ENCODE measurements at places on chromosomes 3 and 15. TPM values are rescaled to one million over a fixed set of nuclear protein-coding genes. Genes with fewer than 3 reads are reported as not detected.

DNA sequence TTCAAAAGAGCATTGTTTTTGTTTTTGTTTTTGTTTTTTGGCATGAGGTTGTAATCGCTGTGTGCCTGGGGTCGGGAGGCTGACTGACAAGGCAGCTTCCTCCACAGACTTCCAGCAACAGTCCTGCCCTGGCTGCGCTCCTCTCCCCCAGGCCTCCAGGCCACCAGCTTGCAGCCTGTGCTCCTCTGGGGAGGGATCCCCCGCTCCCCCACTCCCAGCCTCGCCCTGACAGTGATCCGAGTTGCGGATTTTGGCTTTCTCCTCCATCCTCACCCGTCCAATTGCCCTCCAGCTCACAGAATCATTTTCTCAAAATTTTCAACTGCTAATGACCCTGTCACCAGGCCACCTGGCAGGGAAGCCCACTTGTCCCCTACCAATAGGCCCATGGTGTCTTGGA, 36.5 kb upstream of the PCSK6 start:
- H3K27me3 ChIP-seq: no peaks in the 10 kb centered on the region
- no peak for DNase-seq
- no peak overlapping the region for H3K4me3 ChIP-seq
- no peak overlapping the region for H3K27ac ChIP-seq
- H3K4me1 ChIP-seq: peaks cover 20% of the 10 kb centered on the region
- H3K36me3 ChIP-seq: no peaks in the 10 kb centered on the region

DNA sequence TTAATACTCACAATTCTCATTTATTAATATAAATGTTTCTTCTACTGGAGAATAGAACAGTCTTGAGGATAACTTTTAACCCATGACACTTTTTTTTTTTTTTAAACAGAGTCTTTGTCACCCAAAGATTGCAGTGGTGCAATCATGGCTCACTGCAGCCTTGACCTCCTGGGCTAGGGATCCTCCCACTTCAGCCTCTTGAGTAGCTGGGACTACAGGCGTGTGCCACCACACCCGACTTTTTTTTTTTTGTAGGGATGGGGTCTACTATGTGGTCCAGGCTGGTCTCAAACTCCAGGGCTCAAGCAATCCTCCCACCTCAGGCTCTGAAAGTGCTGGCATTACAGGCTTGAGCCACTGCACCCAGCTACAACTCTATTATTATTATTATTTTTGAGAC, 34.5 kb downstream of the PIK3CB start:
- no peak overlapping the region for H3K27ac ChIP-seq
- no peak for DNase-seq
- H3K4me3 ChIP-seq: no peak overlapping the region
- H3K4me1 ChIP-seq: peaks cover 6% of the 10 kb centered on the region
- no peaks in the 10 kb centered on the region for H3K27me3 ChIP-seq
- H3K36me3 ChIP-seq: no peaks in the 10 kb centered on the region

DNA sequence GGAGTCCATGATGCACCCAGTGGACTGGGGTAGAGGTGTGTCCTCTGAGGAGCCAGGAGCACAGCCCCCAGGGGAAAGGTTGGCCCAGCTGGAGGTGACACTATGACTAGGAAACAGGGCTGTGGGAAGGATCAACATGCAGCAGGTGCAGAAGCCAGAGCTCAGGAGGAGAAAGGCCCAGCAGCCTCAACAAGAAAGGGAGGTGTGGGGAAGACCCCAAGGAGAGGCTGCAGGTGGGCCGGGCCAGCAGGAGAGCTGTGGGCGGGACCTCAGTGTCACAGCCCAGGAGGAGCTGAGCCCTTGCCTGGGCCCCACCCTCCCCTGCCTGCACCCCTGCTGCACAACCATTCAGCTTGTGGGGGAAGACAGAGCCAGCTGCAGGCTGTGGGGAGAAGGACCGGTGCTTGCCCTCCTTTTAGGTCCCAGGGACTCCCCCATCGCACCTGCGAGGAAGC, 18.4 kb upstream of the KLF13 start:
- no peak for DNase-seq
- no peak overlapping the region for H3K27ac ChIP-seq
- H3K27me3 ChIP-seq: no peaks in the 10 kb centered on the region
- no peak overlapping the region for H3K4me3 ChIP-seq

DNA sequence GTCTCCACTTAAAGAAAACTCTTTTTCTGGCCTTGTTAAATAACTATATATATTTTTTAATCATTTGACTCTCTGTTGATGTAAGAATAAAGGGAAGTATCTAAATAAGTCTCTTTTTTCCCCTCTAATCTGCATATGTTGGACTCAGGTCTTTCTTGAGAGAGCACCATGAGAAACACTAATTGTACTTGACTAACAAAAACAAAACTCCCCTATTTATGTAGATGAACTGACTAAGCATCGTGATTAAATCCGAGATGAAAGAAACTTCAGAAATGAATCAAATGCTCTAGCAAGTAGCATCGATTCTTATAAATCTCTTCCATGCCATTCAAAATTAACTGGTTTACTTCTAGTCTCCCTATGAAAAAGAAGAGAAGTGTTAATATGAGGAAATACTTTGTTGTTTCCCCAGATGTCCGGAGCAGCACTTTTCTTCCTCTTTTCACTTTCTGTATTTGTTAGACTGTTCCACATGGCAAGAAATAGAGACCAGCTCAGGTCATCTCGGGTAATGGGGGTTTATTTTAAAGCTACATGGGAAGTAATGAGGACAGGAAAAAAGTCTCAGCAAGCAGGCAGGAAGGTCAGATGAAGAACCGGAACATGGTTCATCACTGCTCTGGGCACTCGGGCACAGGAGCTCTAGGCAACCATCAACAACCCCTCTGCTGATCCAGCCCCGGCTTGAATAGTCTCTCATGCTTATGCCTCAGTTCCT, 288.3 kb downstream of the CNTN6 start:
- no peak overlapping the region for H3K4me3 ChIP-seq
- no peaks in the 10 kb centered on the region for H3K27me3 ChIP-seq
- no peak overlapping the region for H3K27ac ChIP-seq
- H3K4me1 ChIP-seq: no peaks in the 10 kb centered on the region
- H3K36me3 ChIP-seq: no peaks in the 10 kb centered on the region

DNA sequence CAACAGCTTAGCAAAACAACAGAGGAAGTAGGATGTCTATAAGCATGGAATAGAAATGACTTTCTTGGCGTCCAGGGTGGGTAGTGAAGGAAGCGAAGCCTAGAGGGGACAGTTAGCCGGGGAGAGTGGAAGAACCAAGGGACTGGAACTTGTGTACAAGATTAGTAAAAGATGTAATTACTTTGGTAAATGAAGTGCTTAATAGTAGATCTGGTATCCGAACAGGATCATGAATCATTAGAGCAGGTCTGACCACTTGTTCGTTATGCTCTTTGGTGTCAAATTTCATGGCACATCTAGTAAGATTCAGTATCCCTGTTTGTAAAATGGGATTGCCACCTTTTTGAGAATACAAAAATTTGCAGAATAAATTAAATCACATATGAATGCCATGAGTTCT, 112.5 kb upstream of the MLF1 start:
- DNase-seq: no peak
- H3K27me3 ChIP-seq: no peaks in the 10 kb centered on the region
- no peak overlapping the region for H3K4me3 ChIP-seq

- no peaks in the 10 kb centered on the region for H3K4me1 ChIP-seq
- DNase-seq: no peak
Measured at GRCh38 chr3:120791913-120792312, 49.4 kb downstream of the GTF2E1 start.

- no peaks in the 10 kb centered on the region for H3K4me1 ChIP-seq
- H3K4me3 ChIP-seq: no peak overlapping the region
- no peak overlapping the region for H3K27ac ChIP-seq
- DNase-seq: no peak
Measured at GRCh38 chr15:34808016-34808415, 12.7 kb upstream of the ACTC1 start.

DNA sequence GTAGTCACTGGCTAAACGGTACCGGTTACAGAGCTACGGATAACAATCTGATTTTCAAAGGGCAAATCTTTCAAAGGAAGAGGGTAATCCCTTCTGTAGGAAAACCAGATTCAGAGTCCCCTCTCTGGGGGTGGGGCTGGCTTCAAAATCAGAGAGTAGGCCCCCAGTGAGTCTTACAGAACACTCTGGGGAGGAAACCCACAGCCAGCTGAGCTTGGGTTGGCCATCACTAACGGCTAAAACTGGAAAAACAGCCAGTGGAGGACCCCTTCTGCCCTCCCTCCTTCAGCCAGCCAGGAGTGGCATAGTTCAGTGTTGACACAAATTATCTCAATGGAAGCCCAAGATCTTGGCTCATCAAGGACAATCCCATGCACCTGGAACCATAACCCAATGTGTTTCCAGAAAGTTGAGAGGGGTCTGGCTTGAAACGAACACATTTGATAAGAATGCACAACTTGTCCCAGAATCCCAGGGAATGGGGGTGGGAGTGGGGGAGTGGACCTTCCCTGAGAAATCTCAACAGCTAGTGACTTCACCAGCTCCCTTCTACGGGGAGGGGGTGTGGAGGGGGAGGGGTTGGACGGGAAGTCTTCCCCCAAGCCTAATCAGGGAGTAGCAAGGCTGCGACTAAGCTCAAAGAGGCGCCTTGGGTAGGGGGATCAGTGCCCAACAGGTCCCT, 1.0 kb downstream of the RASL12 start:
- peak overlapping the region; percentile 95 for H3K27ac ChIP-seq
- no peaks in the 10 kb centered on the region for H3K27me3 ChIP-seq
- H3K4me1 ChIP-seq: no peaks in the 10 kb centered on the region
- peak; percentile 80 for DNase-seq

DNA sequence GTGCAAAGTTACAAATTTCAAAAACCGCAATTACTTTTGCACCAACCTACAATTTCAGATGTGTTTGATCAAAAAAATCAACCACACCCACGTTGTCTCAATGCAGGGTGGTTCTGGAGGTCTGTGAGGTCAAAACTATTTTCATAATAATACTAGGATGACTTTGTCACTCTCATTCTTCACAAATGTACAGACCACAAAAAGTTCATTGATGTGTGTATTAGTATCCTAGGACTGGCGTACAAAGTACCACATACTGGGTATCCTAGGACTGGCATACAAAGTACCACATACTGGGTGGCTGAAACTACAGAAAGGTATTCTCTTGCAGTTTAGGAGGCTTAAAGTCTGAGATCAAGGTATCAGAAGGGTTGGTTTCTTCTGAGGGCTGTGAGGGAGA, 13.0 kb downstream of the SUCLG2 start:
- H3K27ac ChIP-seq: no peak overlapping the region
- H3K4me3 ChIP-seq: no peak overlapping the region
- DNase-seq: no peak
- no peaks in the 10 kb centered on the region for H3K4me1 ChIP-seq
- H3K27me3 ChIP-seq: no peaks in the 10 kb centered on the region
- no peaks in the 10 kb centered on the region for H3K36me3 ChIP-seq

- H3K4me3 ChIP-seq: no peak overlapping the region
- no peak overlapping the region for H3K27ac ChIP-seq
Measured at GRCh38 chr3:151804267-151804666, 9.6 kb upstream of the AADAC start.

DNA sequence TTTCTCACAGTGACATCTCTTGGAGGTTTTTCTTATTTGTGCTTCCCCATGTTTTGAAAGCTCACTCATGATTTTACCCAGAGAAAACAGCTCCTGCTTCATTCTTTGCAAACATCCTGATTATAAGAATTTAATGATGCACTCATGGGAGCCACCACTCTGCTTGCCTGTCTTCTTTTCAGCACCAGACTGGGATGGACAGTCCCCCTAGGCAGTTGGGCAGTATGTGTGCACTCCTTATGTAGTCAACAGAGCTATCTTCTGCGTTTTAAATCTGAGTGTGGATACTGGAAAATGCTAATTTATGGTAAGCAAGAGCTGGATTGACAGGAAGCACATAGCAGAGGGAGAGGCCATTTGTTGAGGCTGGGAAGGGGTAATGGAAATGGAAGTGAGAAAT, 276.1 kb downstream of the AGBL1 start:
- no peaks in the 10 kb centered on the region for H3K27me3 ChIP-seq
- H3K27ac ChIP-seq: no peak overlapping the region
- H3K4me3 ChIP-seq: no peak overlapping the region
- no peaks in the 10 kb centered on the region for H3K36me3 ChIP-seq

GRCh38 chr3:179286331-179286730, 35.4 kb upstream of the KCNMB3 start:
- H3K4me1 ChIP-seq: no peaks in the 10 kb centered on the region
- no peak overlapping the region for H3K27ac ChIP-seq
- DNase-seq: no peak
- no peak overlapping the region for H3K4me3 ChIP-seq
- no peaks in the 10 kb centered on the region for H3K36me3 ChIP-seq
- no peaks in the 10 kb centered on the region for H3K27me3 ChIP-seq

GRCh38 chr3:159894386-159894785, 94.2 kb upstream of the IL12A start:
- H3K27ac ChIP-seq: no peak overlapping the region
- H3K36me3 ChIP-seq: peaks cover 9% of the 10 kb centered on the region
- H3K4me3 ChIP-seq: no peak overlapping the region
- no peaks in the 10 kb centered on the region for H3K27me3 ChIP-seq
- H3K4me1 ChIP-seq: no peaks in the 10 kb centered on the region
- DNase-seq: no peak

Gene CDC25A
- total RNA-seq: not detected
